ENCODE measurements at places on chromosomes 6 and 20.

DNA sequence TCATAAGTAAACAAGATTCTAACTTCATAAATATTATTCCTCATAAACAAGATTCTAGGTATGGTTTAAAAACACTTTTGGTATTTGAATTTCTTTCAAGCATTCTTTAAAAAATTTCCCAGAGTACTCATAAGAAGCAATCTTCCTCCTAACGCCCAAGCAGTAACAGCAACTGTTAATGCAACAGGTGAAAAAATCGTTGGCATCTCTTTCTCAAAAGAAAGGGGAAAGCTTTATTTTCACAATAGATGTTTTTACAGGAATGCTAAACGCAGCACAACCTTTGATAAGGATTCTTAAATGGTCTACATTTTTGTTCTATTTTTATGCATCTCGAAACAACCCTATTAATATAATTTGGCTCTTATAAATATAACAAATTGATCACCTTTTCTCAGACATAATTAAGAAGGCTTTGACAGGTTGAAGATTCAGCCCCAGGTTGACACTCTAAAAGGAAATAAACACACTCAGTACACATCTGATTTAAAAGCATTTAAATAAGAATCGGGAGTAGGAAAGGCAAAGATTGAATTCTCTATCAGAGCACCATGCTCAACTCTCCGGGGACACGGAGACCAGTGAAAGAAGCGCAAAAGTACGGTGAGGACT is 634 bp downstream of the AHI1 start:
- DNase-seq: no peak

DNA sequence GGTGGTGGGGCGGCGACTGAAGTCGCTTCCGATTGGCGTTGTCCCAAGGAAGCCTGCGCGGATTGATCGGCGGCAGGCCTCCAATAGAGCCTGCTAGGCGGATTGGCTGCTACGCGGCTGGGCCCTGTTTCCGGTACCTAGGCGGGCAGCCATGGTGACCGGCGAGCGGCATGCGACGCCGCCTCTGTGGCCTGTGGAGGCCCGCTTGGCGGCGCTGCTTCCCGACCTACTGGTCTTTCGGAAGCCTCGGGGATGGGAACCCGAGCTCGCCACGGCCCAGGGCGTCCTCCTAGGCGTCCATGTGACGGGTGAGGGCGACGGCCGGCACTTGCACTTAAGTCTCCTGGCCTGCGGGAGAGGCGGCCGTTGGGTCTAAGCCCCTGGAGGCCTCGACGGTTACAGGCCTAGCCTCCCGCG is 28.1 kb downstream of the NFYA start:
- peak; percentile 14 for DNase-seq

GRCh38 chr6:135114355-135115145 is 59.9 kb upstream of the HBS1L start:
- DNase-seq: peak; percentile 38

- peak; percentile 64 for DNase-seq
These were observed 88.6 kb upstream of the TGM3 start for GRCh38 chr20:2206957-2207769.

- no peak for DNase-seq
These were observed 11.6 kb downstream of the SNHG17 start for GRCh38 chr20:38423541-38423940.

DNA sequence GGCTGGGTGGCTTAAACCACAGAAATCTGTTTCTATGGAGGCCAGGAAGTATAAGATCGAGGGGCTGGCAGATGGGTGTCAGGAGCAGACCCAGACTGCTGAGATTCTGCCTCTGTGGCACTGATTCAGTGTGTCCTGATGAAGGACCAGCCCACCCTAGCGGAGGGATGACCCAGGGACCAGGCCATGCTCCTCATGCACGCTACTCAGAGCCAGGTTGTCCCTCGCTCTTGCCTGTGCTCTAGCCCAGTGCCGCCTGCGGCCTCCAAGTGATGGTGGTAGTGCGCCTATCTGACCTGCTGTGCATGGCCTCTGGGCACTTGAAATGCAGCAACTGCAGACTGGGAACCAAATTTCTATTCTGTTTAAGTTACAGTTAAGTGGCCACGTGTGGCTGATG is 13.1 kb upstream of the APMAP start:
- DNase-seq: no peak
